ENCODE measurements at places on chromosomes 1 and 21. TPM values are rescaled to one million over a fixed set of nuclear protein-coding genes. Genes with fewer than 3 reads are reported as not detected.

GRCh38 chr1:145972580-145972979 is 8.1 kb downstream of the POLR3GL start:
- no peak overlapping the region for H3K27ac ChIP-seq
- no peak overlapping the region for H3K4me3 ChIP-seq
- no peaks in the 10 kb centered on the region for H3K36me3 ChIP-seq

DNA sequence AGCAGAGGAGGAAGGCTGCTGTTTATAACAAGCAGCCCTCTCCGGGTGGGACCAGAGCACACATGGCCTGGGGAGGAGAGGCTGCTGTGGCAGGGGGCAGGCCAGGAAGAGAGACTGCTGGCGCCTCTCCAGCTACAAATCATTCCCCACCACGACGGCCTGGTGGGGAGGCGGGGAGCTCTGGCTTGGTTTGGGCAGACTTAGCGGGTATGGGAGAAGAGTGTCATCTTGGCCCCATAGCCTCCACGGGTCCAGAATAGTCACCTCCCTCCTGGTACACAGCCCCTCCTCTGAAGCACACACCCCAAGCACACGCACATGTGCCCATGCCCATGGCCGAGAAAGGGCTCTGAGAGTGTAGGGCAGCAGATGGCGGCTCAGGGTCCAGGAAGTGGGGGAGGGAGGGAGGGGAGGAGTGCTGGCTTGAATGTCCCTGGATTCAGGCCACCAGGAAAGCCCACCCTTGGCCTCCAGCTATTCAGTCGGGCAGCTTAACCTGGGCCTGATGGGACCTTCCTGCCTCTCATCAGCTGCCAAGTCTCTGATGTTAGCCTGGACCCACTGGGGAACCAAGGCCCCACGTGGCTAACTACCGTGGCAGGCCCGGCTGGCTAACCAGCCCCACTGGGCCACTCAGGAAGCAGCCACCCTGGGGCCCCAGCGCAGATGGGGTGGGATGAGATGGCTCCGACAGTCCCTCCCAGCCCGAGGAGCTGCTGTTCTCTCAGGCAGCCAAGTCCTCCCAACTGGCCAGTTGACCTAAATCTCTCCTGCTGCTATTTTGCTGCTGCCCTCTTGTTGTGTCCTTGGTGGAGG is 10.9 kb downstream of the LRP8 start:
- H3K4me3 ChIP-seq = no peak overlapping the region
- no peak overlapping the region for H3K27ac ChIP-seq
- H3K4me1 ChIP-seq = no peaks in the 10 kb centered on the region
- DNase-seq = no peak

- no peak for DNase-seq
- no peaks in the 10 kb centered on the region for H3K36me3 ChIP-seq
- no peak overlapping the region for H3K27ac ChIP-seq
- no peaks in the 10 kb centered on the region for H3K27me3 ChIP-seq
- no peak overlapping the region for H3K4me3 ChIP-seq
Observed at GRCh38 chr21:16262091-16262490, 532.3 kb downstream of the USP25 start.

DNA sequence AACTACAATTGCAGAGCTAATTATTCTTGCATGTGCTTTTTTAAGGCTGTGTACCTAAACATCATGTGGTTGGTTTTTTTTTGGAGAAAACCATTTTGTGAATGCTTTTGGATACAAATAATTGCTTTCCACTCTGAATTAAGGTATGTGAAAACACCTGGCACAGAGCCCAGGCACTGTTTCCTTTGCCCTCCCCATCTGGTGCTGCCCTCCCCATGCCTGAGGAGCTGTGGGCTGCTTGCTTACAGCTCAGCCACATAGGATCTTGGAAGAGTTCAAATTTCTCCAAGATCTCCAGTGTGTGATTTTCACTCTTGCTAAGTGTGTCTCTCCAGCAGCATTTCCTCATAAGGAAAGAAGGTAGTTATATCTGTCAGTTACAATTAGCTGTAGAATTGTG is 27.8 kb downstream of the DNM3 start:
- no peaks in the 10 kb centered on the region for H3K36me3 ChIP-seq
- peaks cover 2% of the 10 kb centered on the region for H3K4me1 ChIP-seq
- H3K27ac ChIP-seq = no peak overlapping the region
- H3K27me3 ChIP-seq = no peaks in the 10 kb centered on the region
- no peak overlapping the region for H3K4me3 ChIP-seq
- peak; percentile 15 for DNase-seq

DNAJB4 gene
- polyA plus RNA-seq = 18.7 TPM

INSRR gene
- not detected for polyA plus RNA-seq
